HuH-7.5 (cell line): ENCODE measurements at places on chromosomes 1 and 21.

GRCh38 chr1:97505816-97506215 is 415.0 kb downstream of the DPYD start:
- no peak for DNase-seq

GRCh38 chr1:231757101-231757404 is 130.5 kb downstream of the DISC1 start:
- no peak for DNase-seq

GRCh38 chr21:29151931-29152330 is 21.5 kb downstream of the MAP3K7CL start:
- DNase-seq = no peak

- no peak for DNase-seq
These were observed 78.6 kb upstream of the RGS2 start for GRCh38 chr1:192730198-192730597.

DNA sequence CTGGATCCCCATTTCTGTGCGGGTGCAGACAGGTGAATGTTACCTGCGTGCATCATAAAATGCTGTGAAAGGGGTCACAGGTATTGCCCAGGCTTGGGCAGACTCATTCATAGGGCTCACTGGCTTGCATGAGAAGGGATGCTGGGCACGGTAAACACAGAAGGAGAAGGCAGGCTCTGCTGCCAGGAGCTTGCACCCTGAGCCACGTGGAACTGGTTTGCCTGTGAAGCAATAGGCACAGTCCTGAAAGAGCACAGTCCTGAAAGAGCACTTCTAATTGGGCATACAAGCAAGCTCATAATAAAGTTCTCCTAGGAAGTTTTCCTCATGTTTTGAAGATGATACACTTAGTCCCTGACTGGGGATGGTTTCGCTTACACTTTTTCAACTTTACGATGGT is 40.9 kb downstream of the GALNT2 start:
- DNase-seq = no peak

DNA sequence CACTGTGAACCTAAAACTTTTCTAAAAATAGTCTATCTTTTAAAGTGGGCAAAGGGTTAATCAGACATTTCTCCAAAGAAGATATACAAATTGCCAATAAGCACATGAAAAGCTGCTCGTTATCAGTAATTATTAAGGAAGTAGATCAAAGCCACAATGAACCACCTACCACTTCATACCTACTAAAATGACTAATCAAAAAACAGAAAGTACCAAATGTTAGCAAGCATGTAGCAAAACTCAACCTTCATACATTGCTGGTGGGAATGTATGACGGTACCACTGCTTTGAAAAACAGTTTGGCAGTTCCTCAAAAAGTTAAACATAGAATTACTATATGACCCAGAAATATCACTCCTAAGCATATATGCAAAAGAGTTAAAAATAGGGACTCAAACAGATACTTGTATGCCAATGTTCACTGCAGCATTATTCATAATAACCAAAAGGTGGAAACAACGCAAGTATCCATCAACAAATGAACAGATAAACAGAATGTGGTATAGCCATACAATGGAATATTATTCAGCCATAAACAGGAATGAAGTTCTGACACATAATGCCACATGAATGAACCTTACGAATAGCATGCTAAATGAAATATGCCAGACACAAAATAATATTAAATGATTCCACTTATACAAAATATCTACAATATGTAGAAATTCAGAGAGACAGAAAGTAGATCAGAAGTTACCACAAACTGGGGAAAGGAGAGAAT is 21.1 kb downstream of the CDC42BPA start:
- no peak for DNase-seq

DNA sequence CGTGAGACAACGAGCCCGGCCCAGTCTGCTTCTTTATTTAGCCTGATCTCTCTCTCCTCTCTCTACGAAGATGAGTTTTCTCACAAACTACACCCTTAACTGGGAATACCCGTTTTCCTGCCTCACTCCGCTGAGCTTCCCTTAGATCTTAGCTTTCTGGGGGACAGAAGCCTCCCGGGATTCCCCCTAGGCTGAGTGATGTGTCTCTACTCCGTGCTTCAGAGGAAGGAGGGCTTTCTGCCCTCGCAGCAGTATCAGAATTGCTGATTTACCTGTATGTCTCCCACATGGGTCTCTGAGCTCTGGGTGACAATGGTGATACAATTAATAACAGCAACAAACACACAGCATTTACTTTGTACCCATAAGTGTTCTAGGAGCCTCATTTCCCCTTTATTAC is 1.0 kb downstream of the ZBTB17 start:
- DNase-seq = no peak

DNA sequence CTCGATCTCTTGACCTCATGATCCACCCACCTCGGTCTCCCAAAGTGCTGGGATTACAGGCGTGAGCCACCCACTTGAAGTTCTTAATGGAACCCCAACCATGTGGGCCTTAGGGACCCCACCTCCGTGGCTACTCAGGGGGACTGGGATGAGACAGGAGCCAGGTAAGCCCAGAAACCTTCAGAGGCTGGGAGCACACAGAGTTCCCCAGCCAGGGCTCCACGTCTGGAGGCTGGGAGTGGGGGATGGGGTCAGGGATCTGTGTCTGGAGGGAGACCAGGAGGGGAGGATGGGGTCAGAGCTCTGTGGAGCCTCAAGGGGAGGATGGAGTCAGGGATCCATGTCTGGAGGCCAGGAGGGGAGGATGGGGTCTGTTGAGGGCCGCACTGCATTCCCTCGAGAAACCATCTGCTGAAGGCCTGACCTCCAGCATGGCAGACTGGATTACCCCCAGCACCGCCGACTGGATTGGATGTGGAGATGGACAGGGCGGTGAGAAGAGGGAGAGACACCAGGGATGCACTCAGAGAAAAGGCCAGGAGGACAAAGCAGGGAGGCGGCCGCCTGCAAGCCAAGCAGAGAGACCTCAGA is 2.1 kb upstream of the FTCD start:
- DNase-seq = no peak

- DNase-seq = no peak
These were observed 31.4 kb downstream of the SLC30A7 start for GRCh38 chr1:100927276-100927675.

DNA sequence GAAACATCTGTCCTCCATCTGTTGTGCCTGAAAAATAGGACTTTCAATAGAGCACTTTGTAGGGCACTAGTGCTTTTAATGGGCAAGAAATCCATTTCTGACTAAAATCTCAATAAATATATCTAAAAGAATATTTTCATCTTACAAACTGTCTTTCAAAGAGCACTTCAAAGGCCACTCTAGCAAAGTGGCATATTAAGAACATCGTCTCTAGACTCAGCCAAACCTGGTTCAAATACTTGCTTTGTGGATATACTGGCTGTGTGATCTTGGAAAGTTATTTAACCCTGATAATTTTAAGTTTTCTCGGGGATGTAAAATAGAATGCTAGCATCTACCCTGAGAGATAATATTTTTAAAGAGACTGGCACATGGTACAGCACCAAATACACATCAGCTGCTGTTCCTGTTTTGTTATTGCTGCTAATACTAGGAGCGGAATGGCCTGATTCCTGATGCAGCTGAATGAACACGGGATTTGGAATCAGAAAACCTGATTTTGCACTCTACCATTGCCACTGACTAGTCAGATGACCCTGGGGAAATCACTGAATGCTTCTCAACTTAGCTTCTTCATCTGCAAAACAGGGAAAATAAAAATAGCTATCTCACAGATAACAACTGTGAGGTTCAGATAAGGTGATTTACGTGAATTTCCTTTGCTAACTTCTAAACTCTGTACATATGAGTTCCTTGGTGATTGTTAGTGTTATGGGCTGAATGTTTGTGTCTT is 25.2 kb upstream of the LRRC8C start:
- DNase-seq = no peak

GRCh38 chr1:231847612-231848397 is 221.2 kb downstream of the DISC1 start:
- no peak for DNase-seq

- no peak for DNase-seq
These were observed 167.9 kb upstream of the IRF2BP2 start for GRCh38 chr1:234777856-234778220.
